ENCODE measurements at places on chromosomes 2 and 18. TPM values are rescaled to one million over a fixed set of nuclear protein-coding genes. Genes with fewer than 3 reads are reported as not detected.

Gene NCL
- total RNA-seq, result 137 TPM

Gene SERPINB13
- total RNA-seq, result 0.41 TPM

Gene LONRF2
- 47.3 TPM for total RNA-seq

Gene IL36B
- total RNA-seq, result not detected

Gene TFCP2L1
- total RNA-seq, result under 0.01 TPM

Gene GNLY
- total RNA-seq, result not detected

Gene SCN7A
- 1.6 TPM for total RNA-seq

Gene MAL
- not detected for total RNA-seq

Gene AKAIN1
- 4.5 TPM for total RNA-seq

Gene SF3B6
- 125 TPM for total RNA-seq

Gene MARCHF4
- 8.2 TPM for total RNA-seq

Gene XRCC5
- total RNA-seq, result 415 TPM

Gene FZD7
- 15.5 TPM for total RNA-seq

Gene STK39
- total RNA-seq, result 46.1 TPM

Gene FSHR
- total RNA-seq, result not detected

Gene SCYGR4
- not detected for total RNA-seq

Gene DSG4
- under 0.01 TPM for total RNA-seq

Gene BBS5
- 12.6 TPM for total RNA-seq

Gene FAM110C
- 8.6 TPM for total RNA-seq
